NCI-H187 (cell line): ENCODE measurements at places on chromosomes 3 and 15.

GRCh38 chr3:12560505-12561190 is 3.8 kb downstream of the MKRN2 start:
- DNase-seq = no peak

DNA sequence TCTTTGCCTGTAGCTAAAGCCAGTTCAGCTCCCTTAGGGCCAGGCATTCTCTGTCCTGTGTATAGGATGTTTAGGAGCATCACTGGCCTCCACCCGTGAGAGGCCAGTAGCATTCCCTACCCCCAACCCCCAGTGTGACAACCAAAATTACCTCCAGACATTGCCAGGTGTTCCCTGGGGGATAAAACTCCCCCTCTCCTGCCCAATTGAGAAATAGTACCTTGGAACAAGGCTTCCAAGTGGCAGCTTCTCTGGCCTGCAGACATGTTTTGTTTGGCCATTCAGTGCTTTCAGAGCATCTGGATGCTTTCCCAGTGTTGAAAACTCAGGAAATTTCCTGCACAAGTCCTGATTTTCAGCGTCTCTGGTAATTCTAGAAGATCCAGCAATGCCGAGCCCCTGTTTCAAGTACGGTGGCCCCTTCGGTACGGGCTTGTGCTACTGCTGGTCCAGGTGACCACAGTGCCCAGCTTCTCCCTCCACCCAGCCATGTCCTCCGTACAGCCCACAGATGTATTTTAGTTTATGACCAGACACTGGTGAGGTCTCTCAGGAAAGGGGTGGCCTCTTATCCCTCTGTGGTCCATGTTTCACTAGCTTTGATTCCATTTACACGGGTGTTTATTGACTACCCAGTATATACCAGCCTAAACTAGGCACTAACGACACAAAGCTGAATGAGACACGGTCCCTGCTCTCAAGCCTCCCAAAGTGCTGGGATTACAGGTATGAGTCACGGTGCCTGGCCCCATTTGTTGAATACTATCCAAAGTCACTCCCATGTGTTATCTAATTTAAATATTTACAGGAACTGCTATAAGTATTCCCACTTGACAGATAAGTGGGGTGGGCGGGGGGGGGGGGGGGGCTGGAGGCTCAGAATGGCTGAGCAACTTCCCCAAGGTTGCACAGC is 125.4 kb upstream of the RAD18 start:
- DNase-seq = no peak

DNA sequence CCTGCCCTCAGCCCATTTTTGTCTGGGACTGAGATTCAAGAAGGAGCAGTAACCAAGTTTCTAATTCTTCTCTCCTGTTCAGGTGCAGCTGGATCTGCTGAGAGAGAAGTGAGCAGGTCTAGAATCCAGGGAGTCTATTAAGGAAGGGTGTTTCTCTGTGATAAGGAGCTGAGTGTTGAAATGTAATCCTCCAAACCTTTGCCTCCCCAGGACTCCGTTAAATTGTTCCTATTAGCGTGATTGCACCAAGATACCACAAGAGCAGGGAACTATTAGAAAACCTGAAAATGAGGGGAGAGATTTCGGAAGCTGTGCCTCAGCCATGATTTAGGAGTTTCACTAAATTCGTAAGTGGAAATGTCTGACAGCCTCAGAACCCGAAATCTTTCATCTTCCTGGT is 192.6 kb downstream of the EBLN2 start:
- no peak for DNase-seq

- DNase-seq = no peak
Measured at GRCh38 chr3:61573441-61573840, 12.1 kb downstream of the PTPRG start.

DNA sequence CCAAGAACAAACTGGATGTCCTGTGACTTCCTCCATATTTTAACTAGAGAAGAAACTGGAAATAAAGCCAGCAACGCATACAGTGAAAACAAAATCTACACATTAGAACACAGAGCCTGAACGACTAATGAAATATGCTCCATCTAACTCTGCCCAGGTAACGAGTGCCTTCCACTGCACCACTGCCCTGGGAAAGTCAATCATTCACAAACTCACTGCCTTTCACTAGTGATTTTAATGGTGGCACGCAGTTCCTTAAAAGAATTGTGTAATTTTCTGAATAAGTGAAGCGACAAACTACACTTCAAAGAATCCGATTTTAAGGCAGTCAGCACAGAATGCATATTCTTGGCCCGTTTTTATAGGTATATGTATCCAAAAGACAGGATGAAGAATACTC is 416.0 kb downstream of the SHQ1 start:
- no peak for DNase-seq

GRCh38 chr3:146581951-146582467 is 23.1 kb downstream of the PLSCR5 start:
- DNase-seq = no peak

- DNase-seq = no peak
Measured at GRCh38 chr3:179671747-179672242, 19.0 kb downstream of the USP13 start.

DNA sequence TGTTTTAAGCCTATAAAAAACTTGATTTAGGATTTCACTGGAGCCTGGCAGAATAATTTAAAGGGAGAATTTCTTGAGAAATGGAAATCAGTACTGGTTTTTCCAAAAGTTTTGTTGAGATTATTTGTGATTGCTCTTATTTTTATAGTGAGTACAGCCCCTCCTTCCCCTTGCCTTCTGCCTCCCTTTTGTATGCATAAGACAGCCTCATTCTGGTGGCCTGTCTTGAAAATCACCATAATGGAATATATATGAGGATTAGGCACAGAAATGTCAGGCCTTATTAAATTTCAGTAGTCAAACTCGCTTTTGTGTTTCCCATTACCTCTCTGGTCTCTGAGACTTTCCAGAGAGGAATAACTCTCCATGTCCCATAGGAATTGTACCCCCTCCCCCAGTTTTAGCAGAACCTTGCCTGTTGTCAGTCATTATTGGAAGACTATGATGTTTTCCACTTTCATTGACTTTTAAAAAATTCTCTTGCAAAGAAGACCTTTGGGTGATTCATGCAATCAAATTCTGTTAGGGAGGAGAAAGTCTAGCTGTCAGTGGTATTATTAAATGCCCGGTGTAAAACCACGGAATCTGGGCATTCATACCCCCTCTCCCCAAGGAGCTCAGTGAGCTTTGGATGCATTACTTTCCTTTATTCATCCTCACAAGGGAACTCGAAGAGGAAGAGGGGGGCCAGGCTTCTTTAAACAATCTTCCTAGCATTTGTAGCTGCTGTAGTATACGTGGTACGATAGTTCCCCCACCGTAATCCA is 171.6 kb upstream of the TSC22D2 start:
- DNase-seq = no peak

GRCh38 chr3:112888381-112889085 is 41.9 kb upstream of the CD200R1L start:
- DNase-seq = no peak

DNA sequence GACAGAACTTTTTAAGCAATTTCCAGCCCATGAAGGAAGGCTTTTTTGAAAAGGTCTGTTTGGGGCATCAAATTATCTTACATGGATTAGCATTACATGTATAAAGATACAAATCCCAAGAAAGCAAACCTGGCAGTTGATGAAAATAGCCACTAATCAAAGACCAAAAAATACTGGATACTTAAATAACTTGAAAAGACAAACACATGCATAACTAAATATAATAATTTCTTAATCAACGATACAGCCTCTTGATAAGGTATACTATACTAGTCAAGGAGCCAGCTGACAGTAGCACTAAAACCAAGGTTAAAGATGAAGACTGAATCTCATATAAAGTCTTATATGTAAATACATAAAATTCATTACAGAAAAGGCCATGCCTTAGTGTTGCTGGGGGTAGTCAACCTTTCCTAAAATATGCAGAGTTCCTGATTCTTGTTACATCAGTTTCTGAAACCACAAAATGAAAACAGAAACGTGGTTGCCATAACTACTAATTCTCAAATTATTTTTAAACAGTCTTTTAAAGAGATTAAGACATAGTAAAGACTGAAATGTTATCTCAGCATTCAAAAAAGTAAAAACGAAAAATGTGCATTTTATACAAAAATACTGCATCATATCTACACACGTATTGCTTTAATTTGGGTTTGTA is 2.0 kb downstream of the ANKRD28 start:
- no peak for DNase-seq
